ENCODE measurements at places on chromosomes 13 and 19.

GRCh38 chr13:27704681-27705080 lies 83.0 kb downstream of the POLR1D start:
- no peak for DNase-seq

GRCh38 chr13:35810321-35810720 lies 320.9 kb downstream of the DCLK1 start:
- no peak for DNase-seq

DNA sequence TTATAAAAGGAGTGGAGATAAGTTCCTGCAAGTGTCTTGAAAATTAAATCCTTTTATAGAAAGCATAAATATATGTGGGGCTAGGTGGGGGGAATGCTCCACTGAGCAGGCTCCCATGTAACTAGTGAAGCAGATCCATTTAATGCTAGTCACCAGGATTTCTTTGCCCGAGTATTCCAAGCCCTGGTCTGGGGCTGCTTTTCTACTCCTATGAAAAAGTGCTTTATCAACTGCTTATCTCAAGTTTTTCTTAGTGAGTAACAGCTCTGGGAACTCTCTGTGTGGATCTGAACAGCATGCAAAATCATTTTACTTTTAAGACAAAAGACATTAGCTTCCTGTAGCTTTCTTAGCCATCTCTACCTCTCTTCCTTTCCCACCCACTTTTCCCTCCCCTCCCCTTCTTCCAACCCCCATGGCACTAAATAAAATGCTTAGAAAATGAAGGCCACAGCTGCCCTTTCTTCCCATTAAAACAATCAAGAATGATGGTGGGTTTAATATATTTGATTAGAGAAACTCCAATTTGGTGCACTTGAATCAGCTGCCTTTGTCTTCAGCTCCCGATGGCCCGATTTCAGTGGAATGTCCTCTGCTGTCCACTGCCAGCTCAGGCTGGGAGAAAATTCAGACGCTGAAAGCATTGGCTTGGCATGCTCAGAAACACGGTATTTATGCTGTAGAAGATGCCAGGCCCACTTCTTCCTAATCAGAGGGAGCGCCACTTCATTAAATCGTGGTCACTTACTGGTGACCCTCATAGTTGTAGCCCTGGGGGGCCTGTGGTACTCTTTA lies 475.1 kb downstream of the FOXO1 start:
- peak; percentile 47 for DNase-seq

DNA sequence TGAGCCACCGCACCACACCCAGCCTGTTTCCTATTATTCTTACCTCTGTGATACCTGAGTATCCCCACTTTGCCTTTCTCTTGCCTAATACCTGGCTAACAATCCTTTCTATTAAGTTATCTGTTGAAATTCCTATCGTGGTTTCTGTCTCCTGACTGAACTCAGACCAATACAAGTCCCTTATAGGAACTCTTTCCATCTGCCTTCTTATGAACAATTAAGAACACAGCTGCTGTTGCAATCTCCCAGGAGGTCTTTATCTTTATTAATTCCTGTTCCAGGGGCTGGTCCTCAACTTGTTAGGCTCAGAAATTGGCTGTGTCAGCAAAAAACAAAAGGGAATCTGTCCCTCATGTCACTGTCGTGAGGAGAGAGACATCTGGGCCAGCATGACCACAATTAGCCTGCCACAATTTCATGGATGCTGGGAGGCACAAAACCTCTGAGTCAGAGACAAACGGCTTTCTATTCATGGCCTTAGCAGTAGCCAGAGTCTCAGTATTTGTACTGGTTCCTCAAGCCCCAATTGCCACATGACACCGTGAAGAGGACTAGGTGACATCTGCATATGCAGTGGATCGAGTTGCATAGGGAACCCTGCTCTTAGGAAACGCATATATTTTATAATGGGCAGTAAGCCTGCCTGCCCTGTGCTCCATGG lies 58.2 kb downstream of the NUFIP1 start:
- peak; percentile 84 for DNase-seq

GRCh38 chr19:54014920-54015560 lies 23.6 kb downstream of the CACNG6 start:
- DNase-seq: peak; percentile 16

GRCh38 chr13:67017276-67017675 lies 212.9 kb downstream of the PCDH9 start:
- no peak for DNase-seq

- peak; percentile 77 for DNase-seq
Measured at GRCh38 chr19:954672-955494, 29.0 kb downstream of the ARID3A start.

DNA sequence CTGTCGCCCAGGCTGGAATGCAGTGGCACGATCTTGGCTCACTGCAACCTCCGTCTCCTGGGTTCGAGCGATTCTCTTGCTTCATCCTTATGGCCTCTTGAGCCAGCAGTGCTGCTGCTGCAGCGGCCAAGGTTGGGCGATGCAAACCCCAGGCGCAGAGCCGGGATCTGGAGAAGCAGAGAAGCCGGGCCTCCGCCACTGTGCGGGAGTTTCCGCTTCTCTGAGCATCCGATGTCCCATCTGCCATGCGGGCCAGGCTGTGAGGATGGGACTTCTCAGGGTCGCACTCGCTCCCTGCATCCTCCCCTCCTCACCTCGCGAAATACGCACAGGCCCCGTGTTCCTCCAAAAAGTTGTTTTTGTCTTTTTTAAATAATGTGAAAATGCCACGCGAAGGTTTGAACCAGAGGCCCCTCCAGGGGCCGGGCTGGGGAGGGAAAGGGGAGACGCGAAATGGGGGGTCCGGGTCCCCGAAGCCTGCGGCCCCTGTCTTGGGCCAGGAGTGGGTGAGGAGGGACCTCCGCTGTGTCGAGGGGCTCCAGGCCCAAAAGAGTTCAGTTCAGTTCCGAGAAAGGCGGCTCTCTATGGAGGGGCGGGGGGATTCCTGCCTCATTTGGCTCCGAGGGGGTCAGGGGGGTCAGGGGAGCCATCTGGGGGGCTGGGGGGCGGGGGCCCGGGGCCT lies 15.9 kb downstream of the CYTH2 start:
- DNase-seq: peak; percentile 71

DNA sequence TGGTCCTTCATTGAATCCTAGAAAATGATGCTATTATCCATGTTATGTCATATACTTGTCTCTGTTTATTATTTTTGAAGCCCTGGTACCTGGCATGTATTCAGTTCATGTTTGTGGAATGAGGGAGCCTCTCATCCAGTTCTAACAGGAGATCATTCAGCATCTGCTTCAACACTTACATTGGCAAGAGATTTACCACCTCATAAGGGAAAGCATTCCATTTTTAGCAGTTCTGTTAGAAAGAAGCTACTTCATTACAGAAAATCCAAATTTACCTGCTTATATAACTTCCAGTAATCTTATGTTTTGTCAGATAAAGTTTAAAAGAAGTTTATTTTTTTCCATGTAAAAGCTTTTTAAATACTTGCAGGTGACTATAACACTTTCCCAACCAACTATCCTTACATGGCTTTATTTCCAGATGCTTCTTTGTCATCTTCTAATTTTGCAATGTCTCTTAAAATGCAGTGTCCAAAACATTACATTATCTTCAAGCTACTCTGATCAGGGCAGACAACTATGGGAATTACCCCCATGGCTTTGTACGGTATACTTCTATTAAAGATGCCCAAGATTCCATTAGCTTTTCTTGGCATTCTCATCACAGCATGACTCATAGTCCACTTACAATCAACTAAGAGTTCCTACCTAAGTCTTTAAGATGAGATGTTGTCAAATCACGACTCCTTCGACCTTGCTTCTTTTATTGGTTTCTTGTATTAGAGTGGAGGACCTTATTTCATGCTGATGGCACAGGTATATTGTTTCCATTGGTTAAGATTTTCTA lies 262.1 kb downstream of the PCDH9 start:
- DNase-seq: no peak

DNA sequence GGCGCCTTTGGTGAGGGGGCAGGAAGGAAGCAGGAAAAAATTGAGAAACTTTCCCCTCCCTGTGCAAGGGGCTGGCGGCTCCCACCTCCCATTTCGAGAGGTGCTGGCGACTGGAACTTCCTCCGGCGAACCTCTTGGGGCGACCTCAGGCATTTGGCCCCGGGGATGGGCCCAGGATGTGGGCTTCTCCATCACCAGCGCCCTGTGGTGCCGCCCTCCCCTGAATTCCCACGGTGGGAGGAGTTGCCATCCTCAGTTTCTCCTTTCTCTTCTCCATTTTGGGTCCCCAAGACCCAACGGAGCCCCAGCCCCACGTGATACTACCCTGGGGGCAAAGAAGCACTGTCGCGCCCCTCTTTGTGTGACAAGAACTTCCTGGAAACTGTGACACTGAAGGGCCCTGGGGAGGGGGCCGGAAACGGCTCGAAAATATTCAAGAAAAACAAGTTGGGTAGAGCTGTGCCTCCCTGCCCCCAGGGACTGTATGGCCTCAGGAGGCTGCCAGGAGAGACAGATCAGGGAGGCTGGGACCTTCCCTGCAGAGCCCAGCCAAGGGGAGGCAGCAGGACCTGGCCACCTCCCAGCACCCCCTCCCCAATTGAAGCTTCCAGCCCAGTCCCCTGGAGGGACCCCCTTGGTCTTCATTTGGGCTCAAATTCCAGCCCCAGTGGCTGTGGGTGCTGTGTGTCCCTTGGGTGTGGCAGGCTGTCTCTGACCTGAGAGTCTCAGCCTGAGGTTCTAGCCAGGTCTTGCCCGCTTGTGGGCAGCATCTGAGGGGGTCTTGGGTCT lies 16.2 kb upstream of the AP1M2 start:
- DNase-seq: no peak

DNA sequence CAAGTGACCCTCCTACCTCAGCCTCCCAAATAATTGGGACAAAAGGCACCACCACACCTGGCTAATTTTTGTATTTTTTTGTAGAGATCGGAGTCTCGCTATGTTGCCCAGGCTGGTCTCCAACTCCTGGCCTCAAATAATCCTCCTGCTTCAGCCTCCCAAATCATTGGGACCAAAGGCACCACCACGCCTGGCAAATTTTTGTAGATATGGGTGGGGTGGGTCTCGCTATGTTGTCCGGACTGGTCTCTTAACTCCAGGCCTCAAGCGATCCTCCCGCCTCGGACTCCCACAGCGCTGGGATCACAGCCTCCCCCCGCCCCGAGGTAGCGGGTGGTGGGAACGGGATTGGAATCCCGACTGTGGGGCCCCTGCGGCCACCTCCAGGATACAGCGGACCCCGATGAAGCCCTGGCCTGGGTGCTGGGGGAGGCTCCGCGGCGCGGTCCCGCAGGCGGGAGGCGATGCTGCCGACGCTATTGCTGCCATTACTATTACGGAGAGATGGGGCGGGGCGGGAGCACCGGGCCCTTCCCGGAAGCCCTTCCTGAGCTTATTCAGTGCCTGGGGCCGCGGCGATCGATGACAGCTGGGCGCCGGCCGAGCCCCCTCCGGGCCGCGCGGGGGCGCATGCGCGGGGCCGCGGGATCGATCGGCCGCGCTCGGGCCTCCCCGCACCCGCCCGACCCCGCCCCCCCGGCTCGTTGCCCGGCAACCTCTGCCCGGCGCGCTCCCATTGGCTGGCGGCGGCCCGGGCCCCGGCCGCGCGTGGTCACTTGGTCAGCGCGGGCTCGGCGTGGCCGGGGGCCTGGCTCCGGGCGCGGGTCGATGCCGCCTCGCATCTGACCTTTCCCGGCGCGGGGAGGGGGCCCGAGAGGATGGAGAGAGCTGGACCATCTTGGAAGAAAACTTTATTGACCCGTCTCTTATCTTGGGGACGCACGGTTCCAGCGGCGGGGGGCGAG lies 27.9 kb upstream of the ONECUT3 start:
- peak; percentile 85 for DNase-seq

DNA sequence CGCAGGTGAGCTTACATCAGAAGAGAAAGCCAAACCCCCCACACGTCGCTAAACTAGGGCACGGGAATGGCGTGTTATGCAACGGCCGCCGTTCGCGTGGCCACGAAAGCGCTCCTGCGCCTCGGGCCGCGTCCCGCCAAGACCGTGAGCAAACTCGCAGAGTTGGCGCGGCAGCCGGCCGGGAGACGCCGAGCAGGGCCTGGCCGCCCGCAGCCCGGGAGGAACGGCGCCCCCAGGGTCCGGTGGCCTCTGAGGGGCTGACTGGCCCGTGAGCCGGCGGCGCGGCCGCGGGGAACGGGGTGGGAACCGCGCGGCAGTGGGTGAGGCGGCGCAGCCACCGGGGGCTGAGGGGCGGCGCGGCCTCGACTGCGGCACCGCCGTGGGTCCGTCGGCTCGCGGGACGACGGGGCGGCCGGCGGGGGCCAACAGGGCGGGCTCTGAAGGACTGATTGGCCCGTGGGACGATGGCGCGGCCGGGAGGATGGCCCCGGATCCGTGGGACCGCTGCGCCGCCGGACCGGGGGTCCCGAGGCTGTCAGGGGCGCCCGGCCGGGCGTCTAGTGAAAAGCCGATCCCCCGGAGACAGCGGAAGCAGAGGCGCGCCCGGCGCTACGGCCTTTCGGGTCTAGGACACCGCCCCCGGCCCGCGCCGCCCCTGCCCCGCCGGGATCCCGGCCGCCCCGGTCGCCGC lies 903 bp downstream of the LATS2 start:
- DNase-seq: peak; percentile 77

- peak; percentile 32 for DNase-seq
Measured at GRCh38 chr13:57724486-57725272, 93.1 kb downstream of the PCDH17 start.

DNA sequence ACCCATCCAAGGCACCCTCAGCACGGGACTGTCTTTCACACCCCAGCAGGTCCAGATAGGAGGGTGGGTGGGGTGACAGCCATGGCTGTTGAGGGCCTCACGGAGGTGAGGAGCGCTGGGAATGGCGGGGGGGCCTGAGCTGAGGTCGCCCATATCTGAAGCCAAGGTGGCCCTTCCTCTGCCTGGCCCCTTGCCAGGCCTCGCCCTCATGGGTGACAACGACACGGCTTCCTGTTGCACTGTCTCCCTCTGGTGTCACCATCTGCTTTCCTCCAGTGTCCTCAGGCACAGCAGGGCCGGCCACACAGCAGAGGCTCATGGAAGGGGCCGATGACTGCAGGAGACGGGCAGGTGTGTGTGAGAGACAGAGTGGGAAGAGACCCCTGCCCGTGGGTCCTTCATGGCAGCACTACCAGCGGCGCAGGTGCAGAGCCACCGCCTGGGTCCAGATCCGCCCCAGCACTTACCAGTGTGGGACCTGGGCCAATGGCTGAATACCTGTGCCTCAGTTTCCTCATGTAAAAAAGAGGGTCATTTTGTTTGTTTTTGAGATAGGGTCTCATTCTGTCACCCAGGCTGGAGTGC lies 8.1 kb upstream of the NKPD1 start:
- no peak for DNase-seq

DNA sequence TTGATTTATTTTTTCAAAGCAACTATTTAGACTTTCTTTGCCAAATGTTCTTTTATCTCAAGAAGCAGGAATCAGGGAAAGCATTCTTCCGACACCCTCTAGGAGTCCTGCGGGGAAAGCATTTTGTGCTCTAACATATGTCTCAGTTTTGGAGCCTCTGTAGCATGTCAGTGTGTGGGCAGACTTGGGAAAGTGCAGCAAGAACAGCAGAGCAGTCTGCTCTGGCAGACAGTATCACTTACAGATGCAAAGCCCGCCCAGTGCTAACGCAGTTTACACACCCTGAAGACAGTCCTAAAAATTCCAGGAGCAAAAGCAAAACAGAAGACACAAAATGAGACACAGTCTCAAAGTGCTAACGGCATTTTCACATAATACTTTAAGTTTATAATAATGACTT lies 393.5 kb downstream of the KLF12 start:
- no peak for DNase-seq

GRCh38 chr13:80727321-80727975 lies 386.5 kb upstream of the SPRY2 start:
- no peak for DNase-seq
